ENCODE measurements at places on chromosomes 4 and X.

- DNase-seq, result no peak
These were observed 18.2 kb downstream of the MRFAP1 start for GRCh38 chr4:6658597-6659075.

- no peak for DNase-seq
These were observed 119.6 kb downstream of the PPP3CA start for GRCh38 chr4:101227715-101228114.

DNA sequence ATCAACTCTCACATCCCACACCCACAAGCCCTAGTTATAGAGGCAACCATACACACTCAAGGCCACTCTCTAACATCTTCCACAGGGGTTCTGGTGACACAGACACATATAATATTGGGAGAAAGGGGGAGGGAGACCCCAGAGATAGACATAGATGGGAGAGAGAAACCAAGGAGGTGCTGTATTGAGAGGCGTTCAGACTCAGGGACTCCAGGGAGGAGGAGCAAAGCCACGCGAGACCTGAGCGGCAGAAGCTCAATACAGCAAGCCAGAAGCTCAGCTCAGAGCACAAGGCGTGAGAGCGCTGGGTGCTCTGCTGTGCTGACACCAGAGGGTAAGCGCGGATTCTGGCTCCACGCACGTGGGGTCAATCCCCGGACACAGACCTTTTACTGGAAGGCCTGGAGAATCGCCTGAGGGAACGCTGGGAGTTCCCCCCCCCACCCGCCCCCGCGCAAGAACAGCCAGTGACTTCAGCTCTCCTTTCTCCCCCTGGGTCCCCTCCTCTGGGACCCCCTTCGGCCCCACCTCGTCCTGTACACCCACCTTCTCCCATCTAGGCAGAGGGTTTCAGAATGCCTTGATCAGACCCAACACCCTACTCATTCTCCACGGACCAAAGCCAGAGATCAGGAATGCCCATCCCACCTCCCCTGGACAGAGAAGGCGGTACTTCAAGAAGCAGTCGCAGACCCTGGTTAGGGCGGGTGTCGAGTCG is 8.7 kb downstream of the MSX1 start:
- DNase-seq, result no peak

DNA sequence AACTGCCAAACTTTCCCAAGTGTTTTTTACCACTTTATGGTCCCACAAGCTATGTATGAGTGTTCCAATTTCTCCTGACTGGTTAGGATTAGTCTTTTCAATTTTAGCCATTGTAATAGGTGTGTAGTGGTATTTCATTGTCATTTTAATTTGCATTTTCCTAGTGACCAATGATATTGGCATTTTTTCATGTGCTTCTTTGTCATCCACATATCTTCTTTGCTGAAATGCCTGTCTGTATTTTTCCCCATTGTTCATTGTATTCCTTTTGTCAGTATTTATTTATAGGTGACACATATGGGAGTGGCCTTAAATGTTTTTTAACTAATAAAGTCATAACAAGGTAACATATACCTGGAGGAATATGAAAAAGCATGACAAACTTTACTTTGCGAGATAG is 9.2 kb upstream of the UBE2D3 start:
- DNase-seq, result no peak

DNA sequence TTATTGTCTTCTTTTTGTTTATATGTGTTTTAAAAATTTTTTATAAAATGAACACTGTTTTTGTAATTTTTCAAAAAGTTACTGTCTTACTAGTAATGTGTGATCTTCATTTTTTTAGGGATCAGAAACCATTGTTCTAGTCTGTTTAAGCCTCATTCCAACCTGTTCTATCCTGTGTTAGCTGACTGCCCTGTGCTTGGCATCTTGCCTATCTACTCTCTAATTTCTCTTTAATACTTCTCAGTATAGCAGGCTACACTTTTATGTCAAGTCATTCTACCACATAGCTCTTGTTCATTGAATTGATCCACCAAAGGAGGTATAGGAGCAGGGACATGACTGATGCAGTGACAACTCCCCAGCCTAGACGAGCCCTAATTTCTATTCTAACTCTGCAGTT is 70.2 kb upstream of the PLS3 start:
- no peak for DNase-seq

DNA sequence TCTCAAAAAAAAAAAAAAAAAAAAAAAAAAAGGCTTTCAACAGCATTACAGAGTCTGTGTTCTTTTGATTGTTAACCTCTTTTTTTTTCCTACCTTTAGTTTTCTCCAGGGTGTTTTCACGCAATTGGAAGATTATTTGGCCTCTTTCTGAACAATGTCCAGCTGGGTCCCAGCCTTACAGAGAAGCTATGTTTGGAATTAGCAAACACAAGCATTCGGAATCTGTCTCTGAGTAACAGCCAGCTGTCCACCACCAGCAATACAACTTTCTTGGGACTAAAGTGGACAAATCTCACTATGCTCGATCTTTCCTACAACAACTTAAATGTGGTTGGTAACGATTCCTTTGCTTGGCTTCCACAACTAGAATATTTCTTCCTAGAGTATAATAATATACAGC is 13.3 kb downstream of the TLR3 start:
- DNase-seq, result no peak

- DNase-seq, result no peak
These were observed 47.5 kb downstream of the CCNI start for GRCh38 chr4:77028246-77028645.

DNA sequence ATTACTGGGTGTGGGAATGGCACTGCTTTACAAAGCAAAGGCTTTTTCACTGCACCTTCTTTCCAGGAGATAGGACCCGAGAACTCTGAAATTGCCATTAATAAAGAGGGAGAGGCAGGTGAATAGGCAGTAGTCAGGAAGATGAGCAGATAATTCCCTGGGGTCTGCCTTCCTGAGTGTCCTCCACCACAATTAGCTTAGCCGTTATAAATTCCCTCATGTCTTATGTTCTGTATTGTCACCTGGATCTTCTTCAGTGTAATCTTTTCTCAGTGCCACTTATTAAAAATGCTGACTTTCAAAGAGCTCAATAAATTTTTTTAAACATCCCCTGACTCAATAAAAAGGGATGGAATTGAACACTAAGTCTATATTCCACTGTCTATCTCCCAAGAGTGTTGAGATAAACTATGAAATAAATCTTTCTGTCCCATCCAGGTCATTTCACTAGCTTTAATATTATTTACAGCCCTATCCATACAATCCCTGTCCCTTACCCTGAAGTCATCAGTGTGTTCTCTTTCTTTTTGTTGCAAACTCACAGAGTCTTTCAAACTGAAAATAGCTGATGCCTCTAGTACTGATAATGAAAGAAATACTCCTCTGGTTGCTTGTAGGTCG is 272.2 kb upstream of the NRK start:
- no peak for DNase-seq

DNA sequence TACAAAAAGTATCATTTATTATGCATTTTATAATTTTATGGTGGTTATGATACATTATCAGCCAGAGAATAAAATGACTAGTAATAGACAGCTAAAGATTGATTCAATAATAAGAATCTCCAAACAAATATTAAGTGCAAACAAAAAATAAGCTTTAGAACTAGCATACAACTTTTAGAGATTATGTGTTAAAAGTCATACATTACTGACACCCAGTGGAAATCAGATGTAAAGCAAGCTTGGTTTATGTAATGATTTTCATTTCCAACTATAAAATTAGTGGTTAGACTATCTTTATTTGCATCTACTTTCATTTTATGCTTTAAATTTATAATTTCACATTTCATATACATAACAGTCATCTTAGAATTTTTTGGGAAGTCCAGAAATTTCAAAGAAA is 57.7 kb downstream of the IL13RA2 start:
- DNase-seq, result peak; percentile 6

DNA sequence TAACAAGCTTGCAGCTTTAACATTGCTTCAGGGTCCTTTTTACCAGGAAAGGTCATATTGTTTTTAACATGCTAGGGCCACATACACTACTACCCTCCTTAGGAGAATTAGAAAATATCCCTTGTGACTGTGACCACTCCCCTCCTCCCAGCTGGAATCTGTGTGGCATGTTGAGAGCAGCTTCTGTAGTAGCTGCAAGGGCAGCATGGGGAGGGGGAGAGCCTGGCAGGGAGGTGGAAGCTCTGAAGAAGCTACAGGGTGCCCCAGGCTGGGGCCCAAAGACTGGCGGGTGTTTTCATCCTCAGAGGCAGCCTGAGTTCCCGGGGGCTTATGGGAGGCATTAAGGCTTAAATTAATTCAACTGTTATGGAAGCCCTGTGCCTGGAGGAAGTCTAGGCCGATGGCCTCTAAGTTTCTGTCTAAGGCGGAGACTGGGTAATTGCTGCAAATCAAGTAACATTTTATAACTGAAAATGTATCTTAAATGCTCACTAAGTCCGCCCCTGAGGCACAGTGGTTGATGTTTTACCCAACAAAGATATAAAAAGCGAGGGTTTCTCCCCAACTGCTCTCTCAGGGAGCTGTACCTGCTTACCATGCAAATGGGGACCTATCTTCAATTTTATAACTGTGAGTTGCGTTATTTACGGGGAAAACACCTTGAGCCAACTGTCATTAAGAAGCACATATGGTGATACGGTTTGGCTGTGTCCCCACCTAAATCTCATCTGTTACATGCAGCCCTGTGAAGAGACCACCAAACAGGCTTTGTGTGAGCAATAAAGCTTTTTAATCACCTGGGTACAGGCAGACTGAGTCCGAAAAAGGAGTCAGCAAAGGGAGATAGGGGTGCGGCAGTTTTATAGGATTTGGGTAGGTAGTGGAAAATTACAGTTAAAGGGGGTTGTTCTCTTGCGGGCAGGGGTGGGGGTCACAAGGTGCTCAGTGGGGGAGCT is 37.4 kb upstream of the STS start:
- DNase-seq, result no peak

GRCh38 chrX:123854329-123854728 is 5.5 kb upstream of the XIAP start:
- DNase-seq, result no peak

GRCh38 chr4:55538531-55538930 is 8.2 kb downstream of the CLOCK start:
- DNase-seq, result no peak

DNA sequence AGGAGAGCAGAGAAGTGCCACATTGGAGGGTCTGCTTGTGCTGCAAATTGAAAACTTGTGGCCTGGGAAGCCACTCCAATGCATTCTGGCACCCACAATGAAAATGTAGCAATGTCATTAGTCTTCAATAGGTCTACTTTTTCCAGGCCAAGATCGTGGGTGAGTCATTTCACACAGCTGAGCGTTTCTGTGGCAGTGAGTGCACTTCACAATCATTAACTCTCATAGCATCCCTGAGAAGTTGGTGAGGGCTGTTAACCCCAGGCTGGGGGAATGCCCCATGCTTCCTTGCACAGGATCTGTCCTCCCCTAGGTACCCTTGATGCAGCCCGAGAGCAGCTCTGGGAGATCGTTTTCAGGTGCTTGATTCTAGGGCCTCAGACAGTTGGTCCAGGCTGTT is 196.8 kb upstream of the ATP6AP2 start:
- no peak for DNase-seq

GRCh38 chr4:180350901-180351300 is 1892.3 kb upstream of the TENM3 start:
- no peak for DNase-seq

DNA sequence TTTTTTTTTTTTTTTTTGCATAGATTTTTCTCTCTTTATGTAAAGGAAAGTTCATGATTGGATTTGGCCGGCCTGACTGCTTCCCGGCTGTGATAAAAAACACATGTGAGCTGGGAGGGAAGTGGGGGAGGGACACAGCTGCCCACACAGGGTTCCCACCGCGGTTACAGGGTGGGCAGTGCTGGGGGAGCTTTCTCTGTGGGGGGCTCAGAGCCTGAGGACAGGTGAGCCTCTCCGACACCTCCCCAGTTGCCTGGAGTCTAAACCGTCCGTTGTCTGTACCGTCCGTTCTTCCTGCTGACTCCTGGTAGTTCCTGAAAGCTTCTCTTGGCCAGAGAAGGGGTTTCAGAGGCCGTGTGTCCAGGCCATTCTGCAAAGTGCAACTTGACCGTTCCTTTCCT is 21.8 kb downstream of the SHOX start:
- no peak for DNase-seq

DNA sequence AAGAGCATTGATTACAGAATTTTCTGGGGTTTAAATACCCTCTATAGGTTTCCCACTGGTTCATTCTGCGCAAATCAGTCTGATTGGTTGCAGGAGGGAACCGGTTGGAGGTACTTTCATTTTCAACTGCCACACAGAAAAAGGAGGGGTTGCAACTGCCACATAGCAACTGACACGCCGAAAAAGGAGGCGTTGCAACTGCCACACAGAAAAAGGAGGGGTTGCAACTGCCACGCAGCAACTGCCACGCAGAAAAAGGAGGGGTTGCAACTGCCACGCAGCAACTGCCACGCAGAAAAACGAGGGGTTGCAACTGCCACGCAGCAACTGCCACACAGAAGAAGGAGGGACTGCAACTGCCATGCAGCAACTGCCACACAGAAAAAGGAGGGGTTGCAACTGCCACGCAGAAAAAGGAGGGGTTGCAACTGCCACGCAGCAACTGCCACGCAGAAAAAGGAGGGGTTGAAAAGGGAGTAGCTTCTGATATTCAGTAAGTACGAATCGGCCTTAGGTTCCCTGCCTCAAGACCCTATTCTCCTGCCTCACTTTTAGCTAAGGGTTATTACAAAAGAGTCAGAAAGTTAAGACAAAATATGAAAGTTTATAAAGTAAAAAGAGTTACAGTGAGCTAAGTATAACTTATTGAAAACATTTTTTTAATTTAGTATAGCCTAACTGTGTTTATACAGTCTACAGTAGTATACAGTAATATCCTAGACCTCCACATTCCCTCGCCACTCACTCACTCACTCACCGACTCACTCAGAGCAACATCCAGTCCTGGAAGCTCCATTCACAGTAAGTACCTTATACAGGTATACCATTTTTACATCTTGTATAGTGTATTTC is 431.8 kb downstream of the KCTD8 start:
- DNase-seq, result no peak

GRCh38 chr4:111537871-111538270 is 607.4 kb upstream of the FAM241A start:
- no peak for DNase-seq

GRCh38 chr4:183966371-183966770 is 61.3 kb downstream of the STOX2 start:
- DNase-seq, result no peak

DNA sequence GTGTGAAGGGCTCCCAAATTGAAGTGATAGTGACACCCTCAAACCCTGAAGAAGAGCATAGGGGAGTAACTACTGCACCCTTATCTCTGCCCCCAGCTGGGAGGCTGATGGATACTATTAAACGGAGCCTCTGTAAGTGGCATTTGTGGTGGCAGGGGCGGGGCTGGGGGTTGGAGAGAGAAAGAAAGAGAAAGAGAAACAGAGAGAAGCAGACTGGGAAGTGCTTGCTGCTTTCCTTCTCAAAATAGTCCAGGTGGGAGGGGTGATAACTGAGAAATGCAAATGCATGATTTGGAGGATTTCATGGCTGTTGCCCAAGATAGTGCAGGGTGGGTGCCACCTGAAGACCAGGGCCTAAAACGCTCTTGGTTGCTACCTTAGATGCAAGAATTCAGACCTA is 253.5 kb upstream of the GATB start:
- no peak for DNase-seq

DNA sequence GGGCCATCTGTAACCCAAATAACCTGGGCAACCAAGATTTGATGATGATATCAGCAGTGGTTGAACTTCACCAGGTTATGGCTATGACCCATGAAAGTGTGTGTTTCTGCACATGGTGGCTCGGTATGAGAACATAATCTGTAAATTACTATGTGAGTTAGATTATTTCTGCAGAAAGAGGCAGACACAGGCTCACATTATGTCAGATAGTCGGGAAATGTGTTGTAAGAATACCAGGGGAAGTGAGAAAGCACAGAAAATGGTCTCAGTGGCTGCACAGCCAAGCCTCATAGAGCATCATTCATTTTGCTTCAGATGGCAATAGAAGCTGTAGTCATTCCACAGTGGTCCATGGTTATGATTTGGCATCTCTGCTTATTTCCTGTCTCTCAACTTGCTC is 63.0 kb upstream of the RBPJ start:
- DNase-seq, result no peak
